HFF-Myc (cell line): ENCODE measurements at places on chromosomes 5 and 9.

GRCh38 chr5:175741556-175741955 lies 83.7 kb downstream of the HRH2 start:
- DNase-seq = no peak

DNA sequence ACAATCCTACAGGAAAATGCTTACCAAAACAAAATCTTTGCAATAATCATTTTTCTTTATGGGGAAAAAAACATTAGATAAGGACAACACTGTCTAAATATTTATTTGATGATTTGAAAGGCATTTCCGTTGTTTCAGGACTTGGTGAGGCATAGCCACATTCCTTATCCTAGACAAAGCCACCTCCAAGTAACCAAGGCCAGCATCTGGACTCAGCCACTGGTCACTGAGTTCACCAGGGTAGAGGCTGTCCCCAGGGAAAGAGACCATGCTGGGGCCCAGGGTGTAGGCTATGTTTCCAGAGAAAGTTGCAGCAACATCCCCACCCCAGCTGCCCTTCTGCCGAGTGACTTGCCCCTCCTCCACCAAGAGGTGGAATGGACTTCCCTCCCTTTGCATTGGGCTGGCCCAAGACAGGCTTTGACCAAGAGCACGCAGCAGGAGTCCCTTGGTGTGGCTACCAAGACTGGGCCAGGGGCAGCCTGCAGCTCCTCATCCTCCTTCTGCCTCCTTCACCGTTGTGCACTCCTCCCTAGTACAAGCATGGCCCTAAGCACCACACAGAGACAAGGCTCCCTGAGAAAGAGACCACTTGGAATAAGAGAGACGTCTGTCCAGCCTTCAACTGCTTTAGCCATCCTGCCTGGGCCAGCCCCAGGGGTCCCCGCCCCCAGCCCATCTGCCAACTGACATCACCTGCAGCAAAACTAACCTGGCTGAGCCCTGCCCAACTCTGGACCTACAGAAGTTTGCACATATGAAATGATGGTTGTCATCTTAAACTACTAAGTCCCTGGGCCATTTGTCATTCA lies 68.1 kb upstream of the SPIN1 start:
- DNase-seq = no peak

DNA sequence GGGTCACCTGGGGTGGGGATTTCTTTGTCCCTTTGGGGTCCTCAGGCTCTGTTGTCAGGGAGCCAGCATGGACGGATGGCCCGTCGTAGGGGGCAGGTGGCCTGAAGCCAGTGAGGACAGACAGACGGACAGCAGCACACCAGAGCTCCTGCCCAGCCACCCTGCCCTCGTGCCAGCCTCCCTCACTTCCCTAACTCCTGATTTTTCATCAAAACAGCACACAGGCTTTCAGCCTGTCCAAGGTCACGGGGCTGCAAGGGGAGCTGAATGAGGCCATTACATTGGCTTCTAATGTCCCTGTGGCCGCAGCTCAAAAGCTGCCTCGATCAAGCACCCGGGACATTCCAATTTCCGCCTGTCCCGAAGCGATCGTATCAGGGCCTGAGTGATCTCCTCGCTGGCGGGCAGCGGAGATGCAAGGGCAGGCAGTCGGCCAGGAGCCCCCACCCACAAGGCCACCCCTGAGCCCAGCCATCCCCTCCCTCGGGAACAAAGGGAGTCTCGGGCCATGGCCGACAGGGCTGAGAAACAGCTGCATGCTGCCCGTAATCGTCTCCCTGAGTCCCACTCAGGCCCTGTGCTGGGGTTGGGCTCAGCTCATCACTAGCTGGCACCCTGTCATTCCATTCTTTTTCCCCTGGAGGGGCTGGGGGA lies 50.5 kb upstream of the RNU6ATAC start:
- no peak for DNase-seq

DNA sequence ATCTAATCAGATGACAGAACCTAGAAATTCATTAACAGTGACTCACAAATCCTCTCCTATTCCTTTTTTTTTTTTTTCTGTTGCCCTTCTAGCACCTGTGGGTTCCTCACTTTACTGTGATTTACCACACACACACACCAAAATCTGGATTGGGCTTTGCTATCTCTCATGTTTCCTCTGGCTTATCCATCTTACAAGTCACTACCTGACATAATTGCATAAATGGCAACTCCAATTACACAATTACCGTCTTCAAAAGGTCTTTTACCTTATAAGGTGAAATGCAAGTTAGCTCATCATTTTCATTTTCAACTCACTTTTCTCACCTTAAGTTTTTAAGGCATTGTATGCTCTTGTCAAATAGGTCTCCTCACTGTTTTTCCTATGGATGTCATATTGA lies 426.3 kb upstream of the MEF2C start:
- no peak for DNase-seq

GRCh38 chr5:1793301-1793740 lies 6.3 kb downstream of the MRPL36 start:
- no peak for DNase-seq

- DNase-seq = no peak
Measured at GRCh38 chr5:12691330-12691729, 787.1 kb upstream of the CTNND2 start.

GRCh38 chr9:114449236-114449635 lies 56.0 kb downstream of the WHRN start:
- DNase-seq = no peak

GRCh38 chr5:39946356-39947045 lies 521.7 kb upstream of the DAB2 start:
- DNase-seq = no peak

GRCh38 chr5:76762484-76762883 lies 46.6 kb downstream of the F2R start:
- no peak for DNase-seq

GRCh38 chr5:83115816-83116215 lies 38.5 kb downstream of the XRCC4 start:
- no peak for DNase-seq

DNA sequence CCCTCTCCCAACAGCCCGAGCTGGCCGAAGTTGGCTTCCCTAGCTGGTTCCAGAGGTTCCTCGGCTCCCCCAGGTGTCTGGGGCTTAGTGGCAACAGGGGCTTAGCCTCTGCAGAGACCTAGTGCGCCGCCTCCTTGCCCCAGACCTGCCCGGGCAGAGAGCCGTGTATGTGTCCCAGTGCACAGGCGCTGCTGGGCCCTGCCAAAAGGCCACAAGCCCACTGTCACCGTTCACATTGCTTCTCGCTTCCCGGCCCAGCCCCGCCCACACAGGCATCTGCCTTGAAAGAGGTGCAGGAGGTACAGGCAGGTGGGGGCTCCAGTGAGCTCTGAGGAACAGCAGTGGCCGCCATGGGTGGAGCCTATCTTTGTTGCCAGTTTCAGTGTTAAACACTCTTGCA lies 2.5 kb upstream of the CACFD1 start:
- DNase-seq = no peak

DNA sequence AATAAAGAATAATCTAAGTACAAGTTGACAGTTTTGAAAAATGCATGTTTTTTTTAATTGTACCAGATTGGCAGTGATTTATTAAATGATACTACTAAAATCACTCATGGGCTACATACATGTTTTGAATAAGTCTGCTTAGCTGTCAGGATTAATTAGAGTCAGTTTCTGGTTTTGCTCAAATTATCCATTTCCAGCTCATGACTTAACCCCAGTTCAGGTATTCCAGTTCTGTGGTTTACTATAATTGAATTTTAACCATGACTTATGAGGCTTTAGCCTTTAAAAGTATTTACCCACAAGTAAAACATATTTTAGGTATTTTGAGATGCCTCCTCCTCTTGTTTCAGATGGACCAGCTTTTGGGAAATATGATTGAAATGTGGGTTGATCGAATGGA lies 17.8 kb upstream of the LRRC70 start:
- no peak for DNase-seq

GRCh38 chr9:32161720-32162119 lies 222.7 kb upstream of the ACO1 start:
- no peak for DNase-seq

GRCh38 chr5:7816535-7816901 lies 34.4 kb downstream of the CFAP90 start:
- DNase-seq = no peak

DNA sequence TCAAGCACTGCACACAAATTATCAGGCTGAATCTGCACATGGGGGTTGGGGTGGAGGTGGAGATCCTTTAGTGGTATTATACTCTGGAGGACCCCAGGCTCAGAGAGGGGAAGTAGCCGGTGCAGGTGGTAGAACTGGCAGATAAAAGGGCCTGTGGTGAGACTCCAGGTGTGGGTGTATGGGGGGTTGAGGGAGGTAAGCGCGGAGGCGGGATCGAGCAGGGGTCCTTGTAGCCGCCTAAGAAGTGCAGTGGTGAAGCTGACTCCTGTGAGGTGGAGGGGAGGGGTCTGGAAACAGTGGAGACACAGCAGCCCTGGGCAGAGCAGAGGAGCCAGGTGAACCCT lies 841 bp downstream of the ACSL6 start:
- no peak for DNase-seq

GRCh38 chr5:158544388-158545339 lies 555.1 kb downstream of the EBF1 start:
- no peak for DNase-seq

- DNase-seq = no peak
Measured at GRCh38 chr5:181211208-181211607, 6.2 kb upstream of the TRIM7 start.

- DNase-seq = no peak
Measured at GRCh38 chr9:94812343-94812742, 85.8 kb downstream of the AOPEP start.

- DNase-seq = no peak
Measured at GRCh38 chr5:55324815-55325418, 17.1 kb downstream of the MTREX start.

GRCh38 chr5:73945505-73945904 lies 319.5 kb downstream of the ARHGEF28 start:
- DNase-seq = no peak

DNA sequence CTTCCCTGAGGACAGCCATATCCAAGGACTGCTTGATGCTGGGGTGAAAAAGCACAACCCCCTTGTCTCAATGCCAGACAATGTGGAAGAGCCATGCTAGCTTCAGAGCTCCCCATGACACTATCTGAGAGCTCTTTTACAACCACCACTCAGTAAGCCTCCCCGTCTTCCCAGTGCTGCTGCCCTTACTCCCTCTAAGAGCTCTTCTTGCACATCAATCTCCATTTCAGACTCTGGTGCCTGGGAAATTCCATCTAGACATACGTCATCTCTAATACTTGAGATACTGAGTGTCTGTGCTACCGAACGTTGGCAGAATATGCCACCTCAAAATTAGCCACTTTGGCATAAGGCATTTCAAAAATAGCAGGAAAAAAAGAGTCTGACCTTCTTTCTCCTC lies 94.5 kb downstream of the EDIL3 start:
- DNase-seq = no peak

DNA sequence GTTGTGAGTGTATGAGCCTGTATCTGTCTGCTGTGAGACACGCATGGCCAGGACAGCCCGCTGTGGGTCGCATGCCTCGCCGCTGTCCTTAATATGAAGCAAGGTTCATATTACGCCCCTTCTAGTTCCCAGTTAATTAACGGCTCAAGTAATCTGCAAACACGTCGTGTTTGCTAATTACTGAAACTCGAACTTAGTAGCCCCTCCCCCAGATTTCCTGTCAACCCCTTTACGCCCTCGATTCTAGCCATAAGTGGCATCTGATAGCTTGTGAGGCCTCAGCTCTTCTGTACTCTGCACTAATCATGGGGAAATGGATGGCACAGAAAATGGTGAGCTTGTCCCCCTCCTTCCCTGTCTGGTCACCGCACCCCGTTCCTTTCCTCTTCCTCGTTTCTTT lies 116.9 kb upstream of the OTULINL start:
- no peak for DNase-seq

GRCh38 chr9:135219676-135220600 lies 132.5 kb downstream of the OLFM1 start:
- no peak for DNase-seq

DNA sequence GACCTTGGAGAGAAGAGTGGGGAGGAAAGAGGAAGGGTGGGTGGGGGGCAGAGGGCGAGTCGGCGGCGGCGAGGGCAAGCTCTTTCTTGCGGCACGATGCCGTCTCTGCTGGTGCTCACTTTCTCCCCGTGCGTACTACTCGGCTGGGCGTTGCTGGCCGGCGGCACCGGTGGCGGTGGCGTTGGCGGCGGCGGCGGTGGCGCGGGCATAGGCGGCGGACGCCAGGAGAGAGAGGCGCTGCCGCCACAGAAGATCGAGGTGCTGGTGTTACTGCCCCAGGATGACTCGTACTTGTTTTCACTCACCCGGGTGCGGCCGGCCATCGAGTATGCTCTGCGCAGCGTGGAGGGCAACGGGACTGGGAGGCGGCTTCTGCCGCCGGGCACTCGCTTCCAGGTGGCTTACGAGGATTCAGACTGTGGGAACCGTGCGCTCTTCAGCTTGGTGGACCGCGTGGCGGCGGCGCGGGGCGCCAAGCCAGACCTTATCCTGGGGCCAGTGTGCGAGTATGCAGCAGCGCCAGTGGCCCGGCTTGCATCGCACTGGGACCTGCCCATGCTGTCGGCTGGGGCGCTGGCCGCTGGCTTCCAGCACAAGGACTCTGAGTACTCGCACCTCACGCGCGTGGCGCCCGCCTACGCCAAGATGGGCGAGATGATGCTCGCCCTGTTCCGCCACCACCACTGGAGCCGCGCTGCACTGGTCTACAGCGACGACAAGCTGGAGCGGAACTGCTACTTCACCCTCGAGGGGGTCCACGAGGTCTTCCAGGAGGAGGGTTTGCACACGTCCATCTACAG lies 760 bp downstream of the NPR3 start:
- no peak for DNase-seq

DNA sequence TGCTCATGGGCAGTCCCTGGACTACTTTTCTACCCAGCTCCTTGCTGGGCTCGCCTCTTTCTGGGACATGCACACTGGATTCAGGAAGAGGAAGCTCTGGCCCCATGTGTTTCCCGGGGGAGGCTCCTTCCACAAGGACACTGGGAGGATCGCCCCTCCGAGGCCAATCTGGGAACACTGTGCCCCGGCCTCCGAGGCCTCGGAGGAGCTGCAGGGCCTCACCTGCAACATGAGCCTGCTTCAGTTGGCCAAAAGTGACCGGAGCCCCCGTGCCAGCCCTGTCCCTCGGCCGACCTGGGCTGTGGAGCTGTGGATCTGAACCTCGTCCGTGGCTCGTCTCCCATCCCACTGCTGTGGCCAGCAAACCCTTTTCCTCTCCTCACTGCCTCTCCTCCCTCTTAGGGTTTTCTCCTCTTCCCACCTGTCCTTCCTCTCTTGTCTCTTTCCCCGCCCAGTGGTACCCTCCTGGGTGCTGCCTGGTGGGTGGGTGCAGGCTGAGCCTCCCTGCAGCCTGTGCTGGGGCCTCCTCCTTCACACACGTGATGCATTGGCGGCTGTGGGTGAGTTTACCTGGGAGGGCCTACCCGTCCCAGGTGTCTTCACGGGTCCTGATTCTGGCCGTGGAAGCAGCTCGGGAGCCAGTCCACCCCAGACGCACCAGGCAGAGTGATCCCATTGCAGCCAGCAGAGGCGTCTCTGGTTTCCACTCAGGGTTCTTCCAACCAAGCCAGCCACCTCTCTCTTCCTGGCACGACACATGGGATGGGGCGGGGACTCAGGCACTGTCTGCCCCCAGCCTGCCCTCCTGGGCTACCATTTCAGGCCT lies 241.8 kb downstream of the CACNA1B start:
- DNase-seq = no peak

DNA sequence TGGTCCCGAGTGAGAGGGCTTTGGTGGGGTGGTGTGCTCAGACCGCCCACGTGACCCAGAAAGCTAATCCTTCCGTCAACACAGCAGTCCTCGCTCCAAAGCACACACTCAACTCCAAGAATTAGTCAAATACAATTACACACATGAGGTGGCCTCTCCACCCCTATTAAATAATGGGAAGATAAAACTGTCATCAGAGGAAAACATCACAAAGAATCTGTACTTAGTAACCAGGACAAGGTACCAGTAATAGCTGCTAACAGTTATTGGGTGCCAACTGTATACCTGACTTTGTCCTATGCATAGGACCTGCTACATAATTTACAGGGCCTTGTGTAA lies 222.8 kb downstream of the HSPA4 start:
- no peak for DNase-seq
